H4 (cell line): ENCODE measurements at places on chromosomes 5 and 9. TPM values are rescaled to one million over a fixed set of nuclear protein-coding genes. Genes with fewer than 3 reads are reported as not detected.

The OR13C2 gene
- not detected in 2 replicates for total RNA-seq

The AK8 gene
- 0.21 and 0.27 TPM in 2 replicates for total RNA-seq

The GAPT gene
- total RNA-seq = not detected in 2 replicates

The CATSPER3 gene
- total RNA-seq = 0.08 TPM in 1 of 2 replicates, not detected in the other

The SCGB3A1 gene
- total RNA-seq = not detected in 2 replicates

The NUTM2G gene
- not detected in 2 replicates for total RNA-seq

The NCS1 gene
- 39.3 and 40.3 TPM in 2 replicates for total RNA-seq

The SET gene
- total RNA-seq = 568 and 655 TPM in 2 replicates

The DOK3 gene
- total RNA-seq = 0.08 and 1.1 TPM in 2 replicates

The C9orf85 gene
- total RNA-seq = 10.8 and 16.6 TPM in 2 replicates
